ENCODE measurements at places on chromosomes 3 and 15.

GRCh38 chr3:134312072-134312872, 61.6 kb upstream of the RYK start:
- no peak for DNase-seq

DNA sequence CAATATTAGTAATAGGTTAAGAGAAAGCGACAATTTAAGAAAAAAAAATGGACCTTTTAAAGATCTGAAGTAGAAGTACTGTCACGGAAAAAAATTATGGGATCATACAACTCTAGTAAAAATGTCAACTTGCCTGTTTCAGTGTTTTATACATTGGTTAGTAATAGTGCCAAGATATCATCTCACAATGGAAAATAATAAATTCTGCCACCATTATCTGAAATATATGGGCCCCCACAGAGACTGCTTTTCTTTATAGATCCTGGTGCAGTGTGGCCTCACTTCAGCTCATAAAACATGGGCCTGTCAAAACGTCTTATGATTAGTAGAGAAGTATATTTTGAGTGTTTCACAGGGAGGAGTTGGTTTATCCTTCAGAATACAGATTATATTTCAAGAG, 266.3 kb upstream of the EPHA6 start:
- no peak for DNase-seq

GRCh38 chr3:87461036-87461435, 184.7 kb upstream of the POU1F1 start:
- DNase-seq, result no peak

DNA sequence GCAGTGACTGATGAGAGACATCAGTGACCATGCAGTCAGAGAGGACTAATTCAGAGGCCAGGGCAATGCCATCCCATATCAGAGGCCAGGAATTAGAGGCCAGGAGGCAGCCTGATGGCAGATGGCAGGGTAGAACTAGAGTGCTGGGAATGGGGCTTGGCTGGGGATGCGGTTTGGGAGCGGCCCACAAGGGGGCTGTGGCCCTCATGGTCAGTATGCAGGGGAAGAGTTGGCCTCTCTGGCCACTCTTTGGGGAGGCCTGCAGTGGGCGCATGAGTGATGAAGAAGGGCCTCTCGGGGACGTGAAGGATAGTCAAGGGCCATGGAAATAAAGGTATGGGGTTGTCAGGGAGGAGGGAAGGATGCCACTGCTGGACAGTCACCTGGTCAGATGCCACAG, 101.7 kb downstream of the EEFSEC start:
- DNase-seq, result no peak

GRCh38 chr15:83207009-83207659, 489 bp downstream of the HDGFL3 start:
- no peak for DNase-seq

- DNase-seq, result no peak
Observed at GRCh38 chr3:37526511-37526910, 335.2 kb upstream of the CTDSPL start.

DNA sequence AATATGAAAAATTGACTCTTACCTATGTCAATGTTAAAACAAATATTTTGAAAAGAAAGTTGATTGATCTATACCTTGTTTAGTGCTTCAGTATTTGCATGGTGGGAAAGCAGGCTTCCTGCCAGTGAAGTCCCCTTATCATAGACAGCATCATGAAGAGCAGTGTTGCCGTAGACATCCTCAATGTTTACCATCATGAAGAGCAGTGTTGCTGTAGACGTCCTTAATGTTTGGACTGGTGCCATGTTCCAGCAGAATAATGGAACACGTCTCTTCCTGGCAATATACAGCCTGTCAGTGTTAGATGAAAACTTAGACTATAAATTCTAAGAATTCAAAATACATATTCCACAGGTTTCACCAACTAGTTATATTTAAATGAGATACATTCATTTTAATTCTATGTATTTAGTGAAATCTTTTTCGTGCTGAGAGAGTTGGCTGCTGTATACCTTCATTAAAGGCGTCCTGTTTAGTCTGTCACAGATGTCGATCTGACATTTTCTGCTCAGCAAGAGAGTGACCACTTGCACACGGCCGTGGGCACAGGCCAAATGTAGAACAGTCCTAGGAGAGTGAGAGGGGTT, 116.8 kb downstream of the LMLN start:
- no peak for DNase-seq

DNA sequence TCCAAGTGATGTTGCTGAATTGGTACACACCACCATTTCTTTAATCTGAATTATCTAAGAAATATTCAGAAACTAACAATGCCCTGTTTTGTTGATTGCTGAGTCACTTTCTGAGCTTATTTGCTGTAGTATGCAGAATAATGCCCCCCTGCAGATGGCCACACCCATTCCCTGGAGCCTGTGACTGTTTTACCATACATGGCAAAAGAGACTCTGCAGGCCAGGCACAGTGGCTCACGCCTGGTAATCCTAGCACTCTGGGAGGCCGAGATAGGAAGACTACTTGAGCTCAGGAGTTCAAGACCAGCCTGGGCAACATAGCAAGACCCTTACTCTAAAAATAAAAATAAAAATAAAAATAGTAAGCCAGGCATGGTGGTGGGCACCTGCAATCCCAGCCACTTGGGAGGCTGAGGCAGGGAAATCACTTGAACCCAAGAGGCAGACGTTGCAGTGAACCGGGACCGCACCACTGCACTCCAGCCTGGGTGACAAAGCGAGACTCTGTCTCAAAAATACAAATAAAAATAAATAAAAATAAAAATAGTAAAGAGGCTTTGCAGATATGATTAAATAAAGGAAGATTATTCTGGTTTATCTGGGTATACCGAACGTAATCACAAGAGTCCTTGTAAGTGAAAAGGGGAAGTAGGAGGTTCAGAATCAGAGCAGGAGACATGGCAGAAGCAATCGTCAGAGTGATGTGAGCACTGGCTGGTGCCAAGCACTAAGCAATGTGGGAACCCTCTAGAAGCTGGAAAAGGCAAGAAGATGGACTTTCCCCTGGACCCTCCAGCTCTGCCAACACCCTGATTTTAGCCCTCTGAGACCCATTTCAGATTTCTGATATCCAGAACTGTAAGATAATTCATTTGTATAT, 19.0 kb downstream of the PCYT1A start:
- peak; percentile 52 for DNase-seq

DNA sequence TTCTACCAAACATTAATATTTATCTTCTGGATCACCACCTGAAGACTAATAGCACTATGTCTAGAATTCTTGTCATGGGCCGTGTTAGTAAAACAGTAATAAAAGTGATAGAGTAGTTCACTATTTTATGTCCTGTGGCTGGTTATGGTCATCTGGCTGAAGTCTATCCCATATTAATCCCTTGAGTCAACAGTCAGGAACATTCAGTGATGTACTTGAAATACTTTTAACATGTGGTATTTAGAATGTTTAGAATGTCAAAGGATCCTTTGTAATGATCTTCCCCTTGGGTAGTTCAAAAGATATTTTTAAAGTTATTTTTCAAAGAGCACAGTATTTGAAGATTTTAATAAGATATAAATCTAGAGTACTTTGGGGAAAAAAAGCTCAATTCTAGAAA, 117.0 kb downstream of the MBNL1 start:
- DNase-seq, result no peak

DNA sequence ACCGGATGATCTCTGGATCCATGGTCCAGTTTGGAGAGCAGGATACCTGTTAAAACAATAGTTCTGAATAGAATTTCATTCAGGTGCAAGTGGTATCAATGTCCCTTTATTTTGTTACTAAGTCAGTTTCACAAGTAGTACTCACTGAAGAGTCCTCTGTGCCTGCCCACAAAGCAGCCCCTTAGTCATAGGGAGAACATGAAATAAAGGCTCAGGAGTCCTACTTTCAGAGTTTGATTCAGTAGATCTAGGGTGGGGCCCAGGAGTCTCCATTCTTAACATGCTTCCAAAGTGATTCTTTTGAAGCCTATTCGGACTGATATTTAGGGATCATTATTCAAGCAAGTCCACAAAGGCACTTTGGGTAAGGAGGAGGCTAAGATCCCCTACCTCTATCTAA, 79.8 kb upstream of the ACKR4 start:
- peak; percentile 13 for DNase-seq

- DNase-seq, result no peak
Observed at GRCh38 chr15:99015698-99016568, 8.3 kb upstream of the PGPEP1L start.

DNA sequence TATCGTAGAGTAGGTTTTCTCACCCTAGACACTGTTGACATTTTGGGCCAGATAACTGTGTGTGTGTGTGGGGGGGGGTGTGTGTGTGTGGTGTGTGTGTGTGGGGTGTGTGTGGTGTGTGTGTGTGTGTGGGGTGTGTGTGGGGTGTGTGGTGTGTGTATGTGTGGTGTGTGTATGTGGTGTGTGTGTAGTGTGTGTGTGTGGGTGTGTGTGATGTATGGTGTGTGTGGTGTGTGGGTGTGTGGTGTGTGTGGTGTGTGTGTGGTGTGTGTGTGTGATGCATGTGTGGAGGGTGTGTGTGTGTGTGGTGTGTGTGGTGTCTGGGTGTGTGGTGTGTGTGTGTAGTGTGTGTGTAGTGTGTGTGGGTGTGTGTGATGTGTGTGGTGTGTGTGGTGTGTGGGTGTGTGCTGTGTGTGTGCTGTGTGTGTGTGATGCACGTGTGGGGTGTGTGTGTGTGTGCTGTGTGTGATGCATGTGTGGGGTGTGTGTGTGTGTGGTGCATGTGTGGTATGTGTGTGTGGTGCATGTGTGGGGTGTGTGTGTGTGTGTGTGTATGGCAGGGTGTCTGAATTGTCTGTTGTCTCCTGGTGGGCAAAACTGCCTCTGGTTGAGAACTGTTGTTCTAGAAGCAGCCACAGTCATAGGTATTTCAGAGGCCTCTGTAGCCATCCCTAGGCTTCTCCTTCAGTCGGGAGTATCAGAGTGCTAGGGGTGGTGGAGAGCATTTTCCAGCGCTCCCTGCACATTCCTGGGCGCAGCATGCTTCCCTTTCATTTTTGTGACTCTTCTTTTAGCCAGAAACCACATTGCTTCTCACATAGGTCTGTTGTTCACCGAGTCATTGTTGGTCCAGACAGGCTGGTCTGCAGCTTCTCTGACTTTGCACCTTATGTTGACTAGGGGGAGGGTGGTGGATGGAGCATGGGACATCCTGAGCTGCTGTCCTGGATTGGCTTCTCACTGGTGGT, 84.4 kb downstream of the THSD4 start:
- DNase-seq, result no peak

- DNase-seq, result peak; percentile 59
Observed at GRCh38 chr3:186361762-186362536, at the start of gene DGKG. TSS of gene DGKG (minus strand) at chr3:186362234. CDS start at chr3:186320459, 41,775 bp downstream.

GRCh38 chr3:5675319-5675718, 487.8 kb downstream of the EDEM1 start:
- no peak for DNase-seq

DNA sequence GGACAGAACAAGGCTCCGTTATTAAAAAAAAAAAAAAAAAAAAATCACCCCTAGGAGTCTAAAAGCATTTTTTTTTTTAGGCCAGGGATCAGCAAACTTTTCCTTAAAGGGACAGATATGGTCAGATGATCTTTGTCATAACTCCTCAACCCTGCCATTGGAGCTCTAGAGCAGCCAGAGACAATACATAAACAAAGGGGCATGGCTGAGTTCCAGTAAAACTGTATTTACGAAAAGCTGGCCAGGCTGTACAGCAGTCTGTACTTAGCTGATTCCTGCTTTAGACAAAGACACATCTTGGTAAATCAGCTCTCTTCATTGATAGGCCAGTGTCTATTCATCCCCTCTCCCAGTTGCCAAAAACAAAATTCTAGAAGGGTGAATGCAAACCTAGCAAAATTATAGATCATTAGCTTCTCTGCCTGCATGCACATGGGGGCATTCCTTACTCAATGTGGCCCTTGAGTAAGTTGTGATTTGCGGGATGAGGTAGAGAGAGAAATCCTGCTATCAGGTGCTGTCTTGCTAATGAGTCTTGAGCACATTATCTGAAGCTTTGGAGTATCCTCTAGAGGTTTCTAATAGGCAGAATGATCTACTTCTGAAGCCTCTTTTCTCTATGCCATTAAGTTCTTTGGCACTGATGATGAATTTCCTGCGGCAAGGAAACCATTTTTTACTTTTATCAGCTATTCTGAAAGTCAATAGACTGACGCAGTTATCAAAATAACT, 35.2 kb downstream of the SENP8 start:
- DNase-seq, result no peak

DNA sequence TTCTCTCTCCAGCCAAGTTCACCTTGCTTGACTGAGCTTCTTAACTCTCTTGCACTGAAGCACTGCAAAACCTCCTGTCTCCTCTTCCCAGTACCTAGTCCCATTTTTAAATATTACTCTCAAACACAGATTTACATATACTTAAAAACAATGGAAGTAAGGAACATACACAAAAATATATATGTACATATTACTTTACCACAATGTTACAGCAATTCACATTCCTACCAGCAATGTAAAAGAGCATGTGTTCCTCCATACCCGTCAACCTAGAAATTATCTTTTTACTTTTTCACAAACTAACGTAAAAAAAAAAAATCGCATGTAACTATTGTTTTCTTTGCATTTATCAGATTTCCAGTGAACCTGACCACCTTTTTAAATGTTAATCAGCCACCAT, 60.4 kb downstream of the RYK start:
- no peak for DNase-seq

DNA sequence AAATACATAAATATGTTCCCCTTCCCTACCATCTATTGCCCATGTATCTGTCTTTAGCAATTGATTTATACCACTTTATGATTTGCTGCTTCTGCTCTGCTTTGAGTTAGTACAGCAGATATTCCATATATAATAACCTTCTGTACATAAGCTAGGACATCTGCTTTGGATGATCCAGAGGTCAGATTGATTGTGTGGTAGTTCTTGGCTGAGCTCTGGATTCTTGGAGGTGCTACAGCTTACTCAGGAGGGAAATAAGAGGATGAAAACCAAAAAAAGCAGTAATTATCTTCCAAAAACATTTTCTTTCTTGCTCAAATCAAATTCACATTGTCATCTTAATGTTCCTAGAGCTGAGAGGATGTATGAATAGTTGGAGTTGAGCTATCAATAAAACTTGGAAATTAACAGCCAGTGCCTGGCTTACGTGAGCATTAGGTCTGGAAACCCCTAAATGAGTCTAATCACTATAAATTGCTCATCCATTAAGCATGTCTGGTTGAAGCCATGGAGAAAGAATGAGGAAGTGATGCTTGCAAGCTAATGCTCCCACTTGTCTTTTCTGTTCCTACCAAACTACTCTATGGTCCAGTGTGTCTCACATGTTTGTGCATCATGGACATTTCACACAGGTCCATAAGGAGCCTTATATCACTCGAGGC, 36.3 kb upstream of the TMEM42 start:
- no peak for DNase-seq

GRCh38 chr3:28050885-28051284, 190.5 kb upstream of the CMC1 start:
- peak; percentile 74 for DNase-seq

- no peak for DNase-seq
Observed at GRCh38 chr3:108403686-108404345, 106.6 kb downstream of the MYH15 start.

GRCh38 chr15:85627213-85627935, 167.4 kb downstream of the KLHL25 start:
- no peak for DNase-seq

DNA sequence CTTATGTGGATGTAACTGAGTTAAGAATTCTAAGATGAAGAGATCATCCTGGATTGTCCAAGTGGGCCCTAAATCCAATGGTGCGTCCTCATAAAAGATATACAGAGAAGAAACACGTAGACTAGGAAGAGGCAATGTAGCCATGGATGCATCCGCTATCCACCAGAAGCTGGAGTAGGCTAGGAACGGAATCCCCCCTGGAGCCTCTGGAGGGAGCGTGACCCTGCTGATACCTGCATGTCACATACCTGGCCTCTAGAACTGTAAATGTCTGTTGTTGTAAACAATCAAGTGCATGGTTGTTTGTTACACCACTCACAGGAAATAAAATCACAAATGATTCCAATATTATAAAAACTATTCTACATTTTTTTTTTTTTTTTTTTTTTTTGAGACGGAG, 254.5 kb upstream of the RORA start:
- DNase-seq, result no peak

All from activated CD4-positive, alpha-beta T cell treated with anti-CD3 and anti-CD28 coated beads, Interleukin-10, Interleukin-2, amounts not matched to agents 100 ng/mL and 50 ng/mL, durations not matched to agents 16 hours and 8 hours (primary cell).